ENCODE measurements at places on chromosomes 7 and 10.

DNA sequence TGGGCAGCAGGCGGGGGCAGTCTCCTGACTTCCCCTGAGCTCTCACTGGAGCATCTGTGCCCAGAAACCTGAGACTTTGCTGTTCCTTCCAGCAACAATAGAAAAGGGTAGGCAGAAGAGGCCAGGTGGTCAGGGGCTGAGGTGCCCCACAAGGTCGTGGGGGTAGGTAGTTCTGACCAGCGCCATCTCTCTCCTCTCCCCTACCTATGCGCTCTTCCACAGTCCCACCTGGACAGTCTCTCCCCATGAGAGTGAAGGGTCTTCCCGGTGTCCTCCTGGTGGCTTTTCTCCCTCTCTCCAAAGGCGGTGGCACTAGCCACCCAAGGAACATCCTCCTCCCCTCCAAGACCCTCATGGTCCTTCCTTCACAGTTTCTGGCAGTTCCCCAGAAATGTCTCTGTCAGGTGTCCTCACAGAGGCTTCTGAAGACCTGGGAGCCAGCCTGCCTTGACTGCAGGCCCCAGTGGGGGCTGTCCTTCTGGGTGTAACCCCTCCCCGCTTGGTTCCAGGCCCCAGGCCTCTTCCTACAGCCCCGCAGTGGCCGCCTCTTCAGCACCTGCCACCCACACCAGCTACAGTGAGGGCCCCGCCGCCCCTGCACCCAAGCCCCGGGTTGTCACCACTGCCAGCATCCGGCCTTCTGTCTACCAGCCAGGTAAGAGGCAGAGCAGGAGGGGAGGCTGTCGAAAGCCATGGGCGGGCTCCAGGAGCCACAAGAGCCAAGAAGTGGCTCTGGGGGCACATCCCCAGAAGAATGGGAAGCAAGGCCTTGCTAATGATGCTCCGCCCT, 41.3 kb downstream of the LDB3 start:
- DNase-seq: no peak

DNA sequence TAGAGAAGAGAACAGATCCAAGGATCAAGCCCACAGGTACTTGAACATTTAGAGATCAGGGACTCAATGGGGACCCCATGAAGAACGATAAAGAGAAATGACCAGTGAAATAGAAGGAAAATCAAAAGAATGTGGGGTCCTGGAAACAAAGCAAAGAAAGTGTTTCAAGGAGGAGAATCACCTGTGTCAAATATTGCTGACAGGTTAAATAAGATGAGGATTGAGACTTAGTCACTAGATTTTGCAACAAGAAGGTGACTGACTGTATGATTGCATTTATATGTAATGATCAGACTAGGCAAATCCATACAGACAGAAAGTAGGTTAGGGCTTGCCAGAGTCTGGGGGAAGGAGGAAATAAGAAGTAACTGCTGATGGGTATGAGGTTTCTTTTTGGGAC, 254.9 kb upstream of the NPY start:
- no peak for DNase-seq

DNA sequence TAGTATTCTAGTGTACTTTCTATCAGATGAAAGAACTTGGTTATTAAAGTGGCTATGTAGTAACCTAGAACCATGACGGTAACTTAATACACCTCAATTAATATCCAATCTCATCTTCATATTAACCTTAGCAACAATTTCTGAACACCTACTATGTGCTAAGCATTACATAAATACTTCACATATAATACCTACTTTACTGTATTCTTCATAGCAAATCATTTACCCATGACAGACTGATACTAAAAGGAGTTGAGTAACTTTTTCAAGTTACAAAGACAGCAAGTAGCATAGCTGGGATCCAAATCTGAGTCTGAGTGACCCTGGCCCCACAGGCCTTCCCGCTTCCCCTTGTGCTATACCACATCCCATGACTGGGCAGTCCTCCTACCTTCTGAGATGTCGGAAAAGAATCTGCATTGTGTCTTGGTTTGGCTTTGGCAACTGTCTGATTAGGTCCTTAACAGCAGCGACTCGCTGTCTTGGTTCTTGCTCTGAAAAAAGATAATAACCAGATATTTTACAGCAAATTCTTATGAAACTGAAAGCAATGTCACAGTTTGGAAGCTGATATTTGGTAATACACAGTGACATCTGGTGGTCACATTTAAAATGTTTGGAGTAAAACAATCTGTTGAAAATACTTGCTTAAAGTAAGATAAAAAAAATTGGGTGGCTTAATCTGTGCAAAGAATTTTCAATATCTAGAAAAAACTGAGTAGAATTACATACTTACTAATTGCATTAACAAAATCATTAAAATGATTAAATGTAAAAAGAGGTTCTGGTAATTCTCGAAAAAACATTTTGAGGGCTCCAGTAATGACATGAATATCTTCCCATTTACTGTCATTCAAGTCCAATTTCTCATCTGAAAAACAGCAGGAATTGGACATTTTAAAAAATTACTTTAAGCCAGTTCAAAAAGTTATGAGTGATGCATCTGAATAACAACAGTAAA, 120.1 kb downstream of the ARHGAP12 start:
- peak; percentile 63 for DNase-seq

GRCh38 chr7:88964418-88964817, 168.9 kb upstream of the TEX47 start:
- DNase-seq: no peak

DNA sequence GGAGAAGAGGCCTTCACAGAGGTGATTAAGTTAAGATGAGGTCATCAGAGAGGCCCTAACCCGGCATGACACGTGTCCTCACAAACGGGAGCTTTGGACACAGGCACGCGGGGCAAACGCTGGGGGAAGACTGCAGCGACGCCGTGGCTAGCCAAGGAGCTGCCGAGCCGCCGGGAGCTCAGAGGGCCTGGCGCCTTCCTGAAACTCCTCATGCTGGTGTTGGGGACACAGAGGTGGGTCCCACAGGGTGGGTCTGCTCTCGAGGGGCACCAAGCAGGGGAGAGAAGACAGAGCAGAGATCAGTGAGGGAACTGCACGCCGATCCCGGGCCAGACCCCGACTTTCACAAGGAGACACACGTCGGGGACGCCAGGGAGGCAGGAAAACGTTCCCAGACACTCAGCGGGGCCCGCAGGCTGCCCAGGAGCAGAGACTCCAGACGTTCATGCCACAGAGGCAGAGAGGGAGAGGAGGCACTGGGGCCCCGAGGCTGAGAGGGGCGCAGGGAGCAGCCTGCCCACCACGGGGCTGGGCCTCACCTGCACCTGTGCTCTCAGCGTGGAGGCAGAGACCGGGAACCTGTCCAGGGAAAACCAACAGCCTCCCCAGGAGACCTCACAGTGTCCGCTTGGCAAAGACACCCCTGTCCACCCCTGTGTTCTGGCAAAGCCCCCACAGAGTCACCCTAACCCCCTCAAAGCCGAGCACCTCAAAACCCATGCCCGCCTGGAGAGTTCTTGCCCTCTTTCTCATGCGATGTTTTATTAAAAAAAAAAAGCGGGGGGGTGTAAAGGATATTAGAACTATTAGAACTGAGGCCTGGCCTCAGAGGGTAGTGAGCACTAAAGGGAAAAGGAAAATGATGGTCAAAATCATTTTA, 103.8 kb downstream of the PDGFA start:
- DNase-seq: no peak
